CD4-positive, alpha-beta T cell treated with Interleukin-4 for 4 hours (primary cell): ENCODE measurements at places on chromosomes 3 and 15.
A peak's percentile ranks its signal among the peaks of the same experiment; 100 is the strongest.

GRCh38 chr3:151109286-151109800 lies 23.9 kb downstream of the MED12L start:
- no peak for DNase-seq

DNA sequence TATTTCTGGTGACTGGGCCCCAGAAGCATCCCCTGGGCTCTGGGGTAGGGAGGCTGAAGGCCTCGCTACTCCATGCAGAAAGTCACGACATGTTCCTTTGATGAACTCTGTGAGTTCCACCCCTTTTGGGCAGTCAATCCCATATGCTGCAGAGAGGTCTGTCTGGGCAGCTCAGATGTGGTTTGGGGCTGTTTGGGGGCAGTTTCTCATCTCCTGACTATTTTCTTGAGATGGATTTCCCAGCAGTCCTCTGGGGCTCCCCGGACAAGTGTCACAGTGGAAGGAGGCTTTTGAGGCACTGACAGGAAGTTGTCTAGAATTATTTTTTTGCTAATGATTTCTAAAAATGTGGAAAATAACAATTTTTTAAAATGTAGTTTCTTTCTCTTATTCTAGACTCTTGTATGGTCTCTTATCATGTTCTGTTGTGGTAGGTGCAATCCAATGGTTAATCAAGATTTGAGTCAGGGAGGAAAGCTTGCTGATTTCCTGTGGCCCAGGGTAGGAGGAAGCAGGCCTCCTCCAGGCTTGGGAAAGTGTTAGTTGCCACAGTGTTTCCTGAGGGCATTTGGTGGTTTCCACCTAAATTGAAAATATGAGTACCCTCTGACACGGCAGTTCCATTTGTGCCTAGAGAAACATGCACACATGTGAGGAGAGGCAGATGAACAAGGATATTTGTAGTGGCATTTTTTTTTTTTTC lies 19.9 kb upstream of the TATDN2 start:
- peak; percentile 37 for DNase-seq

GRCh38 chr3:184874709-184875644 lies 63.0 kb downstream of the VPS8 start:
- no peak for DNase-seq

- DNase-seq: no peak
Measured at GRCh38 chr15:36988947-36989346, 111.4 kb downstream of the MEIS2 start.

DNA sequence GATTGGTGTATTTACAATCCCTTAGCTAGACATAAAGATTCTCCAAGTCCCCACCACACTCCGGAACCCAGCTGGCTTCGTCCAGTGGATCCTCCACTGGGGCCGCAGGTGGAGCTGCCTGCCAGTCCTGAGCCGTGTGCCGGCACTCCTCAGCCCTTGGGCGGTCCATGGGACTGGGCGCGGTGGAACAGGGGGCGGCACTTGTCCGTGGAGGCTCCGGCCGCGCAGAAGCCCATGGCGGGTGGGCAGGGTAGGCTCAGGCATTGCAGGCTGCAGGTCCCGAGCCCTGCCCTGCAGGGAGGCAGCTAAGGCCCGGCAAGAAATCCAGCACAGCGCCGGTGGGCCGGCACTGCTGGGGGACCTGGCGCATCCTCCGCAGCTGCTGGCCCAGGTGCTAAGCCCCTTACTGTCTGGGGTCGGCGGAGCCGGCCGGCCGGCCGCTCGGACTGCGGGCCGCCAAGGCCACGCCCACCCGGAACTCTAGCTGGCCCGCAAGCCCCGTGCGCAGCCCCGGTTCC lies 3.5 kb upstream of the RNU5B-1 start:
- DNase-seq: no peak

DNA sequence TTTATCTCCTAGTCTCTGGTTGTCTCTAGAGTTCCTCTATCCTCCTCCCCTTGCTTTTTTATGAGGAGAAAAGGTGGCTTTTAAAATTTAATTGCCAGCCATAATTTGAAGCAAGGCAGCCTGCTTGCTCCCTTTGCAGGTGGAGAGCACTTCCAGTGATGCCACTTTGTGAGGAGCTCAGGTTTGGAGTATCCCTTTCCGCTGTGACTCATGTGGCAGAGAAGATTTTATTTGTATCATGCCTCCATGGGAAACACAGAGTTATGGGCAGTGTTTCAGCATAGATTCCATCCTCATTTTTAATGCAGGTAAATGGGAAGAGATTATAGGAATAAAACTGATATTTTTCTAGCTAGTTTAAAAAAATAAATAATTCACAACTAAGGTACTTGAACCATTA lies 7.0 kb downstream of the PPM1L start:
- DNase-seq: no peak

GRCh38 chr3:99351122-99351521 lies 287.3 kb upstream of the COL8A1 start:
- no peak for DNase-seq
